ENCODE measurements at places on chromosomes 4 and X.

DNA sequence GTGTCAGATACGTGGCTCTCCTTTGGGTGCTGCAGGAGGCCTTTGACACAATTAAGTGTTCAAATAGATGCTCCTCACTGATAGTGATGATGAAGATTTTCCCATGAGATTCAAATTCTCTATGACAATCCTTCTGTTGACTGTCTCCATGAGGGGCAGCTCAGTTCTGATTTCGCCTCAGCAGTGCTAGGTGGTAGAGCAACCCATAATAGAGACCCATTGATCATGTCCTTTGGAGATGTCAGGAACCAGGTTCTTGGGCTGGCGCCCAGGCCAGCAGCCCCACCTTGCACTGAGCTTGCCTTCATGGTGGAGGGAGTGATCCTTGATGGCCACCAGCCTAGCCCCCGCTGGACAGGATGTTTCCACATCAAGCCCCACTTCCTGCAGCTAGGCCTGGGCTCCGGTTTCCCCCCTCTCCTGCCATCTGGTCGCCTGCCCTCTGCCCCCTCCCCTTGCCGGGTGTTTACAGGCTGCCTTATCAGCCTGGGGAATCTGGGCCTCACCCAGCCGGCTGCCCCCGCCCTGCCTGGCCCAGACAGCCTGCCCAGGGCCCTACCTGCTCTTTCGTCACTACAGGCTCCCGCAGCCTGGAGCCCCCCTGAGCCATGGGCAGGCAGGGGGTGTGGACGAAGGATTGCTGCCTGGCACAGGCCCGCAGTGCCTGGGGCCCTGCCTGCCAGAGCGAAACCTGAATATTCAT lies 12.6 kb downstream of the ELF4 start:
- peak; percentile 77 for DNase-seq

GRCh38 chr4:9921326-9921725 lies 100.0 kb downstream of the SLC2A9 start:
- DNase-seq = no peak

- no peak for DNase-seq
These were observed 2.9 kb downstream of the ANOS1 start for GRCh38 chrX:8728932-8729535.

DNA sequence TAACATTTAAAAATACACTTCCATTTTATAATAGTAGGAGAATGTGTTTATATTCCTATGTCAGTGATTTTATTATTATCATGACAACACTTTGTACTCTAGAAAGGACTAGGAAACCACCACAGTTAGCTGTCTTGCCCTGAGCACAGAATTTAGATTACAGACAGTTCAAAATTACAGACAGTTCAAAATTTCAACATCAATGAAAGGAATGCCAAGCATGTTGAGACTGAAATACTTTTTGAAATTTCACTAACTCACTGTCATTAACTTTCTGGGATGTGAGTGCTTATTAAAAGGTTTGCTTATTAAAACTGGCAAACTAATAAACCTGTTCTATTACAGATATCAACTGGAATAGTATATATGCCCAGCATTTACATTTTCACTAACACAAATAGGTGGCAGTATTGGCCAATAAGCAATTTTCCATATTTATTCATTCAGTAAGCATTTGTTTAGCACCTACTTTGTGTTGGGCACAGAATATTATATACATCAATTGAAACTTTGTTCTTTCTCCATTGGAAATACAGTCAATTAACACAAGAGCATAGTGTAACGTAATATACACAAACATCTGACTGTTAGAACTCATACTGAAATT lies 179.4 kb downstream of the FBXW7 start:
- no peak for DNase-seq

DNA sequence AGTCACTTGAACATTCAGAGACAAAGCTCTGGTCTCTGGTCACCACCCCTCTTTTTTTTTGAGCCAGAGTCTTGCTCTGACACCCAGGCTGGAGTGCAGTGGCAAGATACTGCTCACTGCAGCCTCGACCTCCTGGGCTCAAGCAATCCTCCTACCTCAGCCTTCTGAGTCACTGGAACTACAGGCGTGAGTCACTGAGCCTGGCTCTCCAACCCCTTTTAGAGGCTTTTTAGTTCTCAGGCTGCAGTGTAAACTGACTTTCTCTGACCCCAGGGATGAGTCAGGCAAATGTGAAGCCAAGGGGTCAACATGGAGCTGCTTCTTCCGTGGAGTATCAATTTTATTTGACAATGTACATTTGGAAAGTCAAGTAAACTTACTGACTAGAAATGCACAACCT lies 229.2 kb downstream of the PTTG2 start:
- no peak for DNase-seq

GRCh38 chr4:7904952-7905915 lies 34.4 kb downstream of the AFAP1 start:
- DNase-seq = no peak

- peak; percentile 56 for DNase-seq
These were observed 5.9 kb downstream of the CDK16 start for GRCh38 chrX:47224266-47224895.

- no peak for DNase-seq
These were observed 18.2 kb downstream of the PTTG2 start for GRCh38 chr4:37978248-37978924.

- no peak for DNase-seq
These were observed 37.4 kb downstream of the FAM53A start for GRCh38 chr4:1646690-1647089.

GRCh38 chrX:139691493-139691842 lies 16.5 kb downstream of the MCF2 start:
- DNase-seq = no peak

GRCh38 chrX:97672138-97672537 lies 788.4 kb downstream of the RPA4 start:
- no peak for DNase-seq

DNA sequence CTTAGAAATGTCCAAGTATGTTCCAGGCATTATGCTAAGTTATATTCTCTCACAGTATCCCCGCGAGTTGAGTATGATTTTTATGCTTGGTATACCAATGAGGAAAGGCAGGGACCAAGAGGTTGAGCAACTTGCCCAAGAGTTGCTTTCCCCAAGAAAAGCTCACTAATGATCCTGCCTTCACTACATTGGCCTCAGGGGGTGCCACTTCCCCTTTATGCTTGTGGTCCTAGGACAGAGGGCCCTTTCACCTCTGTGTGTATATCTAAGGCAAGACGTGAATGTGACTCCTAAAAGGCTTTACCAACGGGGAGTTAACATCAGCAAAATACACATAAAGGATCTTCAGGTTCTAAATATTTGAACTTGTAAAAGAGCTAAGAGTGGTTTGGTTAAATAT lies 164.4 kb upstream of the CPEB2 start:
- DNase-seq = no peak

- no peak for DNase-seq
These were observed 1.8 kb downstream of the DCAF8L2 start for GRCh38 chrX:27591938-27592337.

DNA sequence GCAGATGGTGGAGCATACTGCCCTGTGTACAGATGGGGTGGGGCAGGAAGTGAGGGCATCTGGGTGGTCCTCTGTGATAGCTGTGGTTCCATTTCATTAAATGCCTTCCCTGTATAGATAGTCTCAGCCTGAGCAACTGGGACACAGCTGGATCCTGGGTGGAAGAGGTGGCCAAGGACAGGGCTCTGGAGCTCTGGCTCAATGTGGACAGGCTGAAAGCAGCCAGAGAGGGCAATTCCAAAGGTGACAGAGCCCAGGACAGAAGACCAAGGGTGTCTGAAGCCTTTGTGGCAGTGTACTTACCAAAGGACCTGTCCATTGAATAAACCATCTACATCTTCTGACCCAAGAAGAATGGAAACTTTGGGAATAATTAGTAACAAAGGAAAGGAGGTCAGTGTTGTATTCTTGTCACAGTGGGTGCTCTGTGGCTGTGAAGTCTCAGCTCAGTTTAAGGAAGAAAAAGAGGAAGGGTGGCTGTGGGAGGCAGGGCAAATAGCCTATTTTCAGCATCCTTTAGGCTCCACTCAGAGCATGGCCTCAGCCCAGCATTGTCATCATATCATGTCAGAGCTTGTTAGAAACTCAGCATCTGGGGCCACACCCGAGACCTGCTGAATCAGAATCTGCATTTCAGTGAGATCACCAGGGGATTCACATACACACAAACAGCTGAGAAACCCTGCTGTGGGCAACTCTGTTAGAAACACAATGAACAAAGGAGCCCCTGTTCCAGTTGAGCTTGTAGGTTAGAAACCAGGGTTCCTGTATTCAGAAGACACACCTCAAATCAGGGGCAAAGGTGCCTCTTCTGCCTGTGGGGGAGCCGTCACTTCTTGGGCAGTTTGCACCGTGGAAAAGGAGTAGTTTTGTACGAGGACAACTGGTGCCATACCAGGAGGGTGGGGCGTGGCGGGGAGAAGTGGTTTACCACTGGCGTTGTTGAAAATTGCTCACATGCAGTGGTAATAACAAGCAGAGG lies 168.6 kb downstream of the PTTG2 start:
- peak; percentile 68 for DNase-seq

- no peak for DNase-seq
These were observed 103.5 kb upstream of the ENPEP start for GRCh38 chr4:110372485-110372884.

DNA sequence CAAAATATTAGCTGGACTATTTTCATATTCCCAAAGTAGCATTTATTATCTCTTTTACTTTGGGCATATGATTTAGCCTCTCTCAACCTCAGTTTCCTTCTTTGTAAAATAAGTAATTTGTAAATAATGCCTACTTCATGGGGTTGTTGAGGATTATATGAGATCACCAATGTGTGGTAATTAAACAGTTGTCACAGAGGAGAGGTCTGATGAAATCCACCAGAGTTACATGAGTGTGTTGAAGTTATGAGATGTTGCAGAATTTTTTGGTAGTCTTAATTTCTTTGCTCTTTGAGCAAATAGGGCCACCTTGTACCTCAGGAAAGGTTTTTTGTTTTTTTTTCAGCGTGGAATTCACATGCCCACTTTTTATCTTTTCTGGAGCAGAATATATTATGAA lies 1.4 kb downstream of the COX7B start:
- no peak for DNase-seq

- no peak for DNase-seq
These were observed 349.3 kb upstream of the GALNT7 start for GRCh38 chr4:172819353-172819752.

DNA sequence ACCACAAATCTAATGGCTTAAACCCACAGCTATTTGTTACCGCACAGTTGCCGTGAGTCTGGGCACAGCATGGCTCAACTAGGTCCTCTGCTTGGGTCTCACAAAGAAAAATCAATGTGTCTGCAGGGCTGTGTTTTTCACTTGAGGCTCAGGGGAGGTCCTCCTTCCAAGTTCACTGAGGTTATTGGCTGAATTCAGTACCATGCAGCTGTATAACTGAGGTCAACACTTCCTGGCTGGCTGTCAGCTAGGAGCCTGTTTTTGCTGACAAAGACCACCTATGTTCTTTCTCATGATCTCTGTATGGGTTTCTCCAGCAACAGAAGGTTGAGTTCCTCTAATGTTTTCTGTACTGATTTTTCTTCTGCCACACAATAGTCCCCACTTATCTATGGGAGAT lies 736.7 kb upstream of the PRKX start:
- no peak for DNase-seq

All from suprapubic skin (tissue), 4 donors.